ENCODE measurements at places on chromosomes 3 and 15. TPM values are rescaled to one million over a fixed set of nuclear protein-coding genes. Genes with fewer than 3 reads are reported as not detected.

DNA sequence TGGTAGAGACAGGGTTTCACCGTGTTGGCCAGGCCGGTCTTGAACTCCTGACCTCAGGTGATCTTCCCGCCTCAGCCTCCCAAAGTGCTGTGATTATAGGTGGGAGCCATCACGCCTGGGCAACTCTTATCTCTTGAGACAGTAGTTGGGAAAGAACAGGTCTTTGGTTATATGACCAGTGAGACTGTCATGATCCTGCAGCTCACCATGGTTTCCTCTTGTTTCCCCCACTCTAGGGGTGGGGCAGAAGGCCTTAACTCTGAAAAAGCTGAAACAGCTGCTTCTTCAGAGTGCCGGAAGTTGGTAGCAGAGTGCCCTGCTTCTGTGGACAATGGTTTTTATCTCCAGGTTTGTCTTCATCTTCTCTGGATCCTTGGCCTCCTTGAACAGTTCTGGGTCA is 4.7 kb upstream of the TYRO3 start:
- DNase-seq: no peak

GRCh38 chr3:51929420-51930003 is 12.2 kb downstream of the RRP9 start:
- no peak for DNase-seq

- DNase-seq: no peak
Observed at GRCh38 chr3:71573181-71573580, 10.3 kb downstream of the FOXP1 start.

- DNase-seq: no peak
Observed at GRCh38 chr3:15520804-15521572, 518 bp downstream of the COLQ start.

GRCh38 chr3:87006844-87007439 is 16.0 kb upstream of the VGLL3 start:
- DNase-seq: no peak

DNA sequence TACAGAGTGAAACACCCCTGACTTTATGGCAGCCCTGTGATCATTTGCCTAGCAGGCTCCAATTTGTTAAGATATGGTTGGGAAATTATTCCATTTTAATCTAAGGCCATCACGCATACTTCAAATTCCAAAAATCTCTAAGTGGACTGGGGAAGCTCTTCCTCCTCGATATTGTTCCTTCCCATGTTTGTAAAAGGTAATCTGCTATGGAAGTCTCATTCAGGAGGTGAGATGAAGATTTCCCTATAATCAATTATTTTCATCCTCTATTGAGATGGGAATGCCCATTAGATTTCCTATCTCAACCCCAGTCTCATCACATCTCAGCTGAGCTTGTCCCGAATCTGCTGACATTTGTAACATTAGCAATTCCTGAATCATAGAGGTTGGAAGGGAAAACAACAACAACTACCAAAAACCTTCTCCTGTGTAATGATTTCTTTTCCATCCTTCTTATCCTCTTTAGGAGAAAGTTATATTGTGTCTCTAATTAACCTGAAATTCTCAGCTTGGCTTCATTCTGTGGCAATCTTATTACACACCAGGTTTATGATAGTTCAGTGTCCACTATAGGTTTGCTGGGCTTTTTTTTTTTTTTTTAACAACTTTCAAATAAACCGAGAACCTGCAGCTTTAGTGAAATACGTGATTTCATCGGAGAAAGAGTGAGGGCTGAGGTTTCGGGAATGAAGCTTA is 2.2 kb upstream of the NR2F2 start:
- no peak for DNase-seq

The SLC22A14 gene
- 0.24 TPM for total RNA-seq

The FAM219B gene
- total RNA-seq: 61.6 TPM

DNA sequence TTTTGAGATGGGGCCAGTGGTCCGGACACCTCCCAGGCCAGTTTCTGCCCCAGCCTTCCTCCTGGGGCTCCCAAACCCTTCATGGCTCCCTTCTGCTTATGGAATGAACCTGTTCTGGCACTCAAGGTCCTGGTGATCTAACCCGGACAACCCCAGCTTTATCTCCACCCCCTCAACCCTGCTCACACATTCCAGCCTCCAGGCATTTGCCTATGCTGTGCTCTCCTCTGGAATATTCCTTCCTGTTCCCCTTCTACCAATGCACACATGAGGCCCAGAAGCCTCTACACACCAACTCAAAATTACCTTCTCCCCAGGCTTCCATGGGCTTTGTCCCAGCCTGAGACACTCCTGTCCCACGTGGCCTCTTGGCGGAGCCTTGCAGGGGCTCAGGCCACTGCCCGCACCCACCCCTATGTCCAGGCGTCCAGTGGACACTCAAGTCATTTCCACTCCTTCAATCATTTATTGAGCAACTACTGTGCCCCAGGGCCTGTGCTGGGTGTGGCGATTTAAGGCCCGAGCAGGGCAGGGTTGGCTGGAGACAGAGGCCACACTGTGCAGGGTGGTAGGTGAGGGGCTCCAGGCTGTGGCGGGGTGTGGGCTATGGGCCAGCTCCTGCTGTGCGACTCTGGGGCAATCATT is 18.8 kb downstream of the PLXND1 start:
- no peak for DNase-seq

Measured in omental fat pad (tissue), 4 donors.